Stomach (tissue), 19 donors: ENCODE measurements at places on chromosomes 2 and 18. TPM values are rescaled to one million over a fixed set of nuclear protein-coding genes. Genes with fewer than 3 reads are reported as not detected.

GRCh38 chr2:60440767-60441163 lies 112.7 kb downstream of the BCL11A start:
- no peak for DNase-seq

- DNase-seq = no peak
Measured at GRCh38 chr2:96683972-96684820, 41.6 kb downstream of the FER1L5 start.

SCYGR4 gene
- not detected for total RNA-seq

CMPK2 gene
- 5.8 TPM for total RNA-seq
